ENCODE measurements at places on chromosomes 1 and 21.
A peak's percentile ranks its signal among the peaks of the same experiment; 100 is the strongest.

DNA sequence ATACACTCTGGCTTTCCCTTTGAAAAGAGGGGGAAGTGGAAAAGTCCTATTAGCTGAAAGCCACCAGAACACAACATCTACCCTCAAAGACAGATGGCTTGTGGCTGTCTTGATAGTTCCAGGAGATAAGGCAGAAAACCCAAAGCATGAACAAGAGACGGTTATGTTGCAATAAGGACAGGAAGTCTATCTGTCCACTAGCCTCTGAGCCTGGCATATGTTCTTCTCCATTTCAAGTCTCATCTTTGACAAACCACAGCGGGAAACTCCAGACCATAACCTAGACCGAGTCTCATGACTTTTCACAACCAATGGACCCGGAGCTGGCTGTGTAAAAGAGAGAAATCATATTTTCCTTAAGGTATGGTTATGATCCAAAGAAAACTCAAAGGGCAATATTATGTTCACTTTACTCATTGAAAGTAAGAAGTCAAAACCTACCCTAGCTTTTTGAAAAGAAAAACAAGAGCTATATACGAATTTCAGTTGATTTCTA is 33.8 kb downstream of the DUSP10 start:
- no peak for DNase-seq

- no peak for DNase-seq
These were observed 240.5 kb downstream of the LTN1 start for GRCh38 chr21:28752131-28752530.

GRCh38 chr1:102593276-102593675 is 515.0 kb downstream of the COL11A1 start:
- no peak for DNase-seq

DNA sequence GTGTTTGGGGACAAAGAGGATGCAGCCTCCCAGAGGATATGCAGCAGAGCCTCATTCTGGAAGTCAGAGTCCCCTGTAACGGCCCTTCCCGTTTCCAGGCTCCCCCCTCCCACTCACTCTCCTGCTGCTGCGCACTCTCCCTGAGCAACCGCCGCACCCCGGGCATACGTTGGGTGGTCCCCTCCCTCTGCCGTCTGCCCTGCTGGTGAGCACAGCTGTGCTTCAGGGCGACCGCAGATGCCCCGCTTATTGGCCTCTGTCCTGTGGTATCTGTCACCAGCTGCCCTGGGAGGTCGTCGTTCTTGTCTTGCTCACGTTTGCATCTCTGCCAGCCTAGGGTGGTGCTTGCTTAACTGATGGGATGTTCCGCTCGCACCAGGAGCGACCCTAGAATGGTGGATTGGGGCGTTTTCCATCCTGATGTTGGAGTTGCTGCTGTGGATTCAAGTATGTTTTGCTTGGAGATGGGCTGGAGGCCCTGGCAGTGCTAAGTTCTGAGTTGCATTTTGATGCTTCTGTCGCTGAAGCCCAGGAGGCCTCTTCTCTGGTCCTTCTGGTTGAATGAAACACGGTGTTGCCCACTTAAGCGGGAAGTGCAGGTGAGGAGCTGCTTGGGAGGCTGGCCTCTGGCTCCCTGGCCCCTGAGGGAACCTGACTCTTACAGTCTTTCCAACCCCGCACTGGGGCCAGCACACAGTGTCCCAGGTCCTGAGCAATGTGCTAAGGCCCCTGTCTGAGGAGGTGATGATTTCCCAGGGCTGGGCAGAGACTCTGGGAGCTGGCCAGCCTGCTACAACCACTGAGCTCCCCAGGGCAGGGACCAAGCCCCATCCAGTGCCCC is 3.2 kb downstream of the TMEM201 start:
- no peak for DNase-seq

GRCh38 chr1:79847700-79848099 is 841.2 kb upstream of the ADGRL4 start:
- DNase-seq, result no peak

DNA sequence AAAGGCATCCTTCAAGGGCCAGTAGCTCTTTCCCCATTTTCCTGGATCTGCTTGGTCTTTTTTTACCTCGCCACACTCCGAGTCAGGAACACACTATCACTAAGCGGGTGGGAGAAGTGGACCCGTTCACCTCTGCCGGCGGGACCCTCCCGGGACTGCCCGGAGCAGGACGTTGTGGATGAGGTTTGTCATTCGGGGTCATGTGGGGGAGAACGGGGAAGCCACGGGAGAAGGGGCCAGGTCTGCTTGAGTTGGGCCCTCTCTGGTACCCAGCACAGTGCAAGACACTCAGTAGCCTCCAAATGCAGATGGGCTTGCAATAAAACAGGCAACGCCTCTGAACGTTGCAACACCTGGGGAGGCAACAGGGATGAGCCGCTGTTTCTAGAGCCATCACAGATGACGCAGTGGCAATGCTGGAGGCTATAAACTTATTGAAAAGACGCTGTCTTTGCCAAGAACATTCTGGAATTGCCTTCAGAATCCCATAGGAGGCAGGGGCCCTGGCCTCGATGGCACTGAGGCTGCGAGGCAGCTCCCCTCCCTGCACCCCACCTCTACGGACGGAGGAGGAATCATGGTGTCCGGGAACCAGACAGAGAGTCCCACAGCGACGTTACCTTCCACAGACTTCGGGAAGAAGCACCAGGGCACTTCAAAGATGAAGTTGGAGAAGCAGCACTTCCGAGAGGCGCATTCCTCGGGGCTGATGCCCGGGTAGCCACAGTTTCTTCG is 3.8 kb downstream of the TFF2 start:
- no peak for DNase-seq

- DNase-seq, result peak; percentile 25
These were observed 23.4 kb upstream of the TSPAN2 start for GRCh38 chr1:115112496-115113375.

- no peak for DNase-seq
These were observed 118.6 kb downstream of the PROX1 start for GRCh38 chr1:214106375-214106774.

GRCh38 chr1:190452272-190452848 is 25.3 kb downstream of the BRINP3 start:
- DNase-seq, result no peak

GRCh38 chr1:11453742-11454491 is 25.0 kb upstream of the DISP3 start:
- DNase-seq, result no peak

GRCh38 chr1:55708781-55709180 is 493.6 kb upstream of the USP24 start:
- no peak for DNase-seq

DNA sequence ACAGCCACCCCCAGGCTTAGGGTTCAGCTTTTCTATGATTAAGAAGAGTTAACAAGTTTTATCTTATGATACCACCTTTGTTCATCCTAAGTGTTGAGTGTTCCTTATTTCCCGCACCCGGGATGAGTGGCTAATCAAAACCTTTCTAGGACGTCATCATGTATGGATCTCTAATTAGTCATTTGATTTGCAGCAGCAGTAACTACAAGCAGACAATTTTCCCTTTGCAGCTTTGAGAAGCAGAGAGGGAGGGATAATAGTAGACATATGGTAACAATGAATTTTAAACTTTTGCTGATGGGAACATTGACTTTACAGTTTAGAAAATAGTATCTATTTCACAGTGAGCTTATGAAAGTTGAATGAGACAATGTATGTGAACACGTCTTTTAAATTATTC is 30.8 kb upstream of the SLC35F3 start:
- no peak for DNase-seq

GRCh38 chr1:17040135-17040534 is 13.7 kb downstream of the SDHB start:
- no peak for DNase-seq

DNA sequence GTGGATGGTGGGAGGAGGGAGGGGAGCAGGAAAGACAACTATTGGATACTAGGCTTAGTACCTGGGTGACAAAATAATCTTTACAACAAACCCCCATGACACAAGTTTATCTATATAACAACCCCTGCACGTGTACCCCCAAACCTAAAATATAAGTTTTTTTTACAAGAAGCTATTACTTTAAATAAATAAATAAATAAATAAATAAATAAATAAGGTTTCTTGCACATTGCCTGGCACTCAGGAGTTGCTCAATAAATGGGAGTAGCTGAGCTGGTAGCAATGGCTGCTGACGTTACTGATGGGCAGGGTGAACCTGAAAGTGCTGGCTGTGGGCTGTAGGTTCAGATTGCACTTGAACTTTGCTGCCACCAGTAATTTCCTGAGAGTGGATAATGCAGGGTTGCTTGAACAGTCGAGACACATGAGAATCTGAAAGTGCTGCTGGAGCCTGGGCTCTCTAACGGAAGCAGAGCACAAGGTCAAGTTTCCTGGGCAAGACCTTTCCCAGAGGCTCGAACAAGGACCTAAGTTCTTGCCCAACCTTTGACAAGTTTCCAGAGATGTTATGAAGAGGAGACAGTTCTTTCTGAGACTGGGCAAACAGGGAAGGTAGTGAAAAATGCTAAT is 14.8 kb upstream of the KCNE2 start:
- no peak for DNase-seq

GRCh38 chr1:225944951-225945350 is 3.9 kb upstream of the LEFTY2 start:
- DNase-seq, result no peak

- peak; percentile 17 for DNase-seq
These were observed 1.2 kb downstream of the TRIM11 start for GRCh38 chr1:228405200-228405978.

GRCh38 chr1:21270086-21270689 is 20.1 kb downstream of the ECE1 start:
- peak; percentile 84 for DNase-seq
